Effector memory CD4-positive, alpha-beta T cell (primary cell): ENCODE measurements at places on chromosomes 3 and 15.

DNA sequence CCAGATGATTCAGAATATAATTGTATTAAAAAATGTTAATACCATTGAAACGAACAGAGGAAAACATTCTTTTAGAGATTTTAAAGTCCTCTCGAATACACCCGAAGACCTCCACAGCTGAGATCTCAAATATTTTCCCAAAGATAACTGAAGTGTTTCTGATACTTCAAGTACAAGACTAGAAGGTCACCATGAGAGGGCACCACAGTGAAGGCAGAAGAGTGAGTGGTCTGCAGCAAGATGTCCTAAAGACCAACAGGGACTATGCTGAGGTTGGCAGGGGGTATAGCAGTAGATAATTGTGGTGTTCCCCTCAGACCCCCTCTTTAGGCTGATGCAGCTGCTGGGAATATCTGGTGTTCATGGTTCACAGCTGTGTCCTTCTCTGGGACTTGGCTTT is 156.5 kb downstream of the PDCD6IP start:
- DNase-seq: no peak

DNA sequence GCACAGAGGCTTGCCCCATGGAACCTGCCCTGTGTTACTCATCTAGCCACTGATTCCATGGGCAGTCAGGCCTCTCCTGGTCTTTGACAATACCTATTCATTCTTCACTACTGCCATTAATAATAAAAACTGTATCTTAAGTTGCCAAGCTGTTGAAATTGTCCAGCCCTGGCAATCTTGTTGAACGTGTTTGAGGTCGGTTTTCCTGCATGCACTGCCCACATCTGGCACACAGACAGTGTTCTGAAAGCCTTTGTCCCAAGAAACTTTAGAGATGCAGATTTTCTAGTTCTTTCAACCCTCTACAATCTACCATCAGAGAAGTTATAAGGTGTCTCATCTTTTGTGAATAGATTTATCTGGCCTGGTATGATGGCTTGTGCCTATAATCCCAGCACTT is 567.2 kb upstream of the NECTIN3 start:
- no peak for DNase-seq

- DNase-seq: no peak
Measured at GRCh38 chr3:74267588-74268184, 346.8 kb downstream of the CNTN3 start.

DNA sequence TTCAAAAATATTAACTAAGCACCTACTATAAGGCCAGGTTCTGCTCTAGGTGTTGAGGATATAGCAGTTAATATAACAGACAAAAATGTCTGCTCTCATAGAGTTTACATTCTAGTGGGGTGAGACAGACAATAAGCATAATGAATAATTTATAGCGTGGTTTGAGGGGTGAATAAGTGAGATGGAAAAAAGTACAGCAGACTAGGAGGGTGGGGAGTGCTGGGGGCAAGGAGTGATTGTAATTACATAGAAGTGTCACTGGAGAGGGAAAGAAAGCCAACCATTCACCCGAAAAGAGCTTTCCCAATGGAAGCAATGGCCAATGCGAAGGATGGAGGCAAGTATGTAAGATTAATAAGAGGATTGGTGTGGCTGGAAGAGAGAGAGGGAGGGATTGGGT is 552.9 kb upstream of the KCNMB2 start:
- no peak for DNase-seq

DNA sequence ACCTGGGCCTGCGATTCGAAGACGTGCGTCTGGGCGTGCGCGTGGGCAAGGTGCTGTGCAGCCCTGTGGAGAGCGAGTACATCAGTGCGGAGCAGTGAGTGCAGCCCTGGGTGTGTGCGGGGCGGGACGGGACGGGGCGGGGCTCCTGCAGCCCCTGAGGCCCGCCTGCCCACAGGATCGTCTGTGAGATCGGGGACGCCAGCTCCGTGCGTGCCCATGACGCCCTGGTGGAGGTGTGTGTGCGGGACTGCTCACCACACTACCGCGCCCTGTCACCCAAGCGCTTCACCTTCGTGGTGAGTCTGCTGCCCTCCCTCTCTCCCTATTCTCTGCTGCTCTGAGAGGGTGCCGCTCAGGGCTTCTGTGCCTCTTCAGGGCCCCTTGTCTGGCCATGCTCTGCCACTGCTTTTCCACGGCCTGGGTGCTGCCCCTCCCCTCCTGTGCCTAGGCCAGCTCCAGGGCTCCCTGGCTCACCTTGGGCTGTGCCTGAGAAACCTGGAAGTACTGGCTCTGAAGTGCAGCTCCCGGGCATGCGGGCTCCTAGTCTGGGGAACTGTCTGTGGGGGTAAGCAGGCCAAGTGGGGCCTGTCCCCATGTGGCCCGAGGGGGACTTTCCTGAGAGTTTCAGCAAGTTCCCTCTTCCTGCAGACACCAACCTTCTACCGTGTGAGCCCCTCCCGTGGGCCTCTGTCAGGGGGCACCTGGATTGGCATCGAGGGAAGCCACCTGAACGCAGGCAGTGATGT is 31.8 kb downstream of the PLXNA1 start:
- DNase-seq: no peak
